ENCODE measurements at places on chromosomes 7 and 10.

- DNase-seq, result no peak
Measured at GRCh38 chr10:92655426-92655825, 34.3 kb upstream of the HHEX start.

DNA sequence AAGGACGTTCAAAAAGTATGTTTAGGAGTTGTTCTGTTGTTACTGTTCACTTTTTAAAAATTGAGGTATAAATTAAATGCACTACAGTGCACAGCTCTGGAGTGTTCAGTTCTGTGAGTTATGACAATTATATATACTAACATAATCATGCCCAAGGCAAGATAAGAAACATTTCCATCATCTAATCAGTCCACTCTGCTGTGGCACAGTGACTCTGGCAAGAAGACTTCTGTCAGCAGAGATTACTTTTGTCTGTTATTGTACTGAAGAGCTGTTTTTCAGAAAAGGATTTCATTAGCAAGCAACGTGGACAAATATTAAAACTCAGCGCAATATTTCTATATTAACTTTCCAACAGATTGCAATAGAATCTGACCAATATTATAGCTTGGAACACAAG is 32.0 kb downstream of the ICA1 start:
- DNase-seq, result no peak

GRCh38 chr10:62742536-62743061 is 61.9 kb upstream of the ADO start:
- peak; percentile 31 for DNase-seq

DNA sequence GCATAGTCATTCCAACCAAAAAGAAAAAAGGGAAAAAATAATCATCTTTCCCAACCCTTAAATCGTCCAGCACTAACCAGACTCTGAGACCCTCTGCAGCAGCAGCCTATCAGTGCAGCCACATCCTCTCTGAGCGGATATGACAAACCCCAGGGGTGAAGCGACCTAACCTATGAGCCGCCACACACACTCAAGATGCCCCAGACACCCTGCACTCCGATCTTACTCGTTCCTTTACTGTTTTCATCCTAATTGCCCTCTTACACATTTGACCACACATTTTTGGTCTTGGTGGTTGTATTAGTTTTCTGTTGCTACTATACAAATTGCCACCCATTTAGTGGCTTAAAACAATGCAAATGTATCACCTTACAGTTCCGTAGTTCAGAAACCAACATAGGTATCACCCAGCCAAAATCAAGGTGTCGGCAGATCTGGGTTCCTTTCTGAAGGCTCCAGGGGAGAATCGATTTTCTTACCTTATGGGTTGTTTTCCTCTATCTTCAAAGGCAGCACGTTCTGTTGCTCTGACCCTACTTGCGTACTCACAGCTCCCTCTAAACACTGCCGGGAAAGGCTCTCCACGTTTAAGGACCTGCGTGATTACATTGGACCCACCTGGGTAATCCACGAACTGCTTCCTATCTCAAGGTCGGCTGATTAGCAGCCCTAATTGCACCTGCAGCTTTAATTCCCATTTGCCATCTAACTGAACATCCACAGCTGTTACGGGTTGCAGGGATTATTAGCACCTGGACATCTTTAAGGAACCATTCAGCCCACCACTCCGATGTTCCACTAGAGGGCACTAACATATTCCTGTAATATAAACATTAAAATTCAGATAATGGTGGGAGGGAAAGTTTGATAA is 37.3 kb upstream of the PRSS1 start:
- DNase-seq, result no peak

GRCh38 chr10:19845503-19846368 is 29.5 kb downstream of the PLXDC2 start:
- no peak for DNase-seq

Measured in umbilical cord (tissue), 2 donors.